ENCODE measurements at places on chromosomes 6 and 20.

GRCh38 chr6:158039178-158039557, 57.5 kb downstream of the SYNJ2 start:
- DNase-seq = no peak

- DNase-seq = no peak
Measured at GRCh38 chr6:87925373-87926060, 122.1 kb upstream of the SPACA1 start.

DNA sequence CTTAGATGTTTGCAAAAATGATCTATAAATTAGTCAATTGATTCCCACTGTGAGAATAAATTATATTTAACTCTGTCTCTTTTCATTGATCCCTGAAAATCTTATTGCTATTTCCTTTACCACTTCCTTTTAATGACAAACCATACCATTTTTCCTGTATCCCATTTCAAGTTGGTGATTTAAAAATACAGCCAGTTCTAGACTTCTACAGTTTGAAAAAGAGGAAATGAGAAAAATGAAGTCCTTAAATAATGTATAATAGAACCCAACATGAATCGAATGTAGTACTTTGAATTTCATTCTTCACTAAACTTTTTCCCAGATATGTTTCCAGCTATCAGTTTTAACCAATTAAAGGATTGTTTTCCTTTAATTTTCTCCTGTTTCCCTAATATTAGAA, 29.5 kb upstream of the SDHAF4 start:
- DNase-seq = no peak

DNA sequence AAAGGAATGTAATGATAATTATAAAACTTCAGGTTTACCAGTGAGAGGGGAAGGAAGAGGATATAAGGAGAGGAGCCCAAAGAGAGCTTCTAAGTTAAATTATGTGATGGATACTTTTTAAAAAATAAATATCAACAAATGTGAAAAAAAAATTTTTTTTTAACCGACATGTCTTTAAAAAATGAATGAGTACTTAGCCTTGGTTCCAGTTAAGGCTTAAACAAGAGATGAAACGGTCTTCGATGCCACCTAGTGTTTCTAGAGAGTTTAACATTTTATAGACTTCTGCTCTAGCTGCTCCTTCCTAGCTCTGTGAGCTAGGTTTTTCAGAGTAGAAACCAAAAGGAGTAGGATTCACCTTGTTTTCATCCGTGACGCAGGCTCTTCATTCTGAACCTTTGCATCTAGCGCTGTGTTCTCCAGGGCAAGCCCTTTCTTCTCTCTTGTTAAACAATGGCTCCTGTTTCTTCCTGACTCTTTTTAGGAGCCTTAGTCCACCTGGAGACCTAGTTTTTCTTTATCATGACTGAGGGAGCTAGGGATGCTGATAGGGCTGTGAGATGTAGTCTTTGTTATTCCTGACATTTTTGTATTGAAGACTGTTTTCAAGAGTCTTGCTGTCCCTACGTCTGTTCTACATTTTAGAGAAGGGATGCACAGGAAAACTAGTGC, 42.4 kb upstream of the GNRH2 start:
- no peak for DNase-seq

DNA sequence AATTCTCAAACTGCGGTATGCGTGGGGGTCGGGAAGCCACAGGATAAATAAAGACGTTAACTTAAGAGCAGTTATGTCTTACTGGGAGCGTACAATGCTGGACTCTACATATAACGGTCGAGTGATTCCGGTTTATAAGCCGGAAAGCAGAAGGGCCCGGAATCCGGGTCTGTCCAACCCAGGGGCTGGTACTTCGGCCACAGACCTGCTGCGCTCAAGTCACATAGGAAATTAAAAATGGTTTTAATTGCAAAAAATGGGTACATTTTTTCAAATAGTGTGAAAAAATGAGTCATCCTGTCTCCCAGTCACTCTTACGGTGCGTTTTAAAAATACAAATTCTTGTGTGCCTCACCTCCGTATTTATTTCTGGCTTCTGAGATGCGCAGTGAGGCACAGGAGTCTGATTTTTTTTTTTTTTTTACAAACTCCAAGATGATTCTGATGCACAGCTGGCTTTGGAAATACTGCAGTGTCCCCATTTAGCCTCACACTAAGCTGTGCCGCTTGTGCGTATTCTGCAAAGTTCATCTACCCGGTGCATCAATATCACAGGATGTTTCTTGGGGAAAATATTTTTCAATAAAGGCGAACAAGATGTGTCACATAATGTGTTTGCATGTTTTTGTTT, 1.0 kb downstream of the PCIF1 start:
- DNase-seq = no peak
